ENCODE measurements at places on chromosomes 4 and X.
A peak's percentile ranks its signal among the peaks of the same experiment; 100 is the strongest.

GRCh38 chrX:106672527-106672926 is 54.0 kb upstream of the RNF128 start:
- DNase-seq: no peak

DNA sequence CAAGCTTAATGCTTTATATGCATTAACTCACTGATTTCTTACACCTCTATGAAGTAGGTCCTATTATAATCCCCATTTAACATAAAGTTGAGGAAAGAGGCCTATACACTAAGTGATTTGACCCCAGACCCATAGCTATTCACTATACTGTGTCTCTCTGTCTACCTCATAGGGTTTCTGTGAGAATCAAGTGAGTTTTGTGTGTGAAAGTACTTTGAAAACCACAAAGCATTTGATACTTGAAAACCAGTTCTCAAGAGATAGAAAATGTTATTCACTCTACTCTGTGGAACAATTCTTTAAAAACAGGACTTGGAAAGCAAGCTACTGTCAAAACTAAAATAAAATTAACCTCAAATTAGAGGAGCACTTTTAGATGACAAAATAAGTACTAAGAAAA is 35.0 kb downstream of the SHROOM3 start:
- DNase-seq: no peak

DNA sequence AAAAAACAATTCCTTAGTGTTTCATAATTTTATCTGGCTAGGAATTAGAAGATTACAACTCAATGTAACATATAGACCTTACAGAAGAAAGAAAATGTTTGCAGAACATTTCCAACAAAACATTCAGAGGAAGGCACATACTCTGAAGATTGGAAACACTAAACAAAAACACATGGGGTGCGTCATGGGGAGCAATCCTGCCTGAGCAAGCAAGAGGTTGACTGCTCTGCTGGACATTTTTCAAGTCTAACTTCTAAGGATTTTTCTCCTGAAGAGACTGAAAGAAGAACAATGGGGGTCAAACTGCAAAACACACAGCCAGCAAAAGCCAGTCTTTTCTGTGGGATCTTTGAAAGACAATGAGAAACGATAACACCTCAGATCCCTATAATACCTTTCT is 182.8 kb downstream of the GUCY2F start:
- no peak for DNase-seq

GRCh38 chrX:65706041-65706828 is 38.8 kb downstream of the MSN start:
- DNase-seq: peak; percentile 57

GRCh38 chr4:123386609-123387008 is 10.0 kb upstream of the SPRY1 start:
- DNase-seq: no peak

- DNase-seq: peak; percentile 56
Measured at GRCh38 chr4:118941149-118941548, 52.5 kb downstream of the SYNPO2 start.

DNA sequence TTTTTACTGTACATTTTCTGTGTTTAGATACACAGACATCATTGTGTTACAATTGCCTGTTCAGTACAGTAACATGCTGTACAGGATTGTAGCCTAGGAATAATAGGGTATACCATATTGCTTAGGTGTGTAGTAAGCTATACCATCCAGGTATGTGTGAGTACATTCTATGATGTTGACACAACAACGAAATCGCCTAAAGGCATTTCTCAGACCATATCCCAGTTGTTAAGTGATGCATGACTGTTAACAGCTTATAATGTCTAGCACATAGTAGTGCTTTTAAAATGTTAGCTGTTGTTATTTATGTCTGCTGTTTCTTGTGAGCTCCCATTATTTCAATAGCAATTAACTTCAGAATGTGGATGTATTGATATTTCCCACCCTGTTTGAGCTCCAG is 4.5 kb downstream of the PRRG1 start:
- DNase-seq: no peak

DNA sequence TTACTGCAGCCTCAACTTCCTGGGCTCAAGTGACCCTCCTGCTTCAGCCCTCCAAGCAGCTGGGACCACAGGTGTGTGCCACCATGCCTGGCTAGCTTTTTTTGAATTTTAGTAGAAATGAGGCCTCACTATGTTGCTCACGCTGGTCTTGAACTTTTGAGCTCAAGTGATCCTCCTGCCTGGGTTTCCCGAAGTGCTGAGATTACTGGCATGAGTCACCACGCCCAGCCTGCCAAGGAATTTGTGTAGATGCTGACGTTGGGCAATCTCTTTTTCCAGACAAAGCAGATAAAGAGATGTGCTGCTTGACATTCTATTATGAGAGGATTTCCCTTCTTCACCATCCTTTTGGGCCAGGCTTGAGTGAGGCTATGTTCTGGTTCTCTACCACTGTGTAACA is 254.5 kb upstream of the RPS6KA3 start:
- no peak for DNase-seq

- no peak for DNase-seq
Measured at GRCh38 chr4:89995814-89996213, 101.2 kb downstream of the MMRN1 start.

DNA sequence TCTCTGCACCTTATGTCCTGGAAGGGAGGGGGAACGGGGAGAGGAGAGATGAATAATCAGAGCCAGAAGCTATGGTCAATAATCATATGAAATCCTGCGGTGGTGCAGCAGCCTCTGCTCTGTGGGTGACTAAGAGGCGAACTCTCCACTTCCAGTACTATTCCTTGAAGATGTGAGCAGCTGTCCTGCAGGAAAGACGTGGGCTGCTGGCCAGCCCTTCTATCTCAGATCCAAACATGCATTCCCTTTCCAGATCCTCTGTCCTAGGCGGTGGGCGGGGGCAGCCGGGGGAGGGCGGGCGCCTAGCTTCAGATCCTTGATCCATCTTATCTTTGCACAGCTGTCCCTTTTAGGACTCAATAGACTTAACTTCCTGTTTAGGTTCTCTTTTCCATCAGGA is 34.5 kb downstream of the SPINK2 start:
- no peak for DNase-seq

DNA sequence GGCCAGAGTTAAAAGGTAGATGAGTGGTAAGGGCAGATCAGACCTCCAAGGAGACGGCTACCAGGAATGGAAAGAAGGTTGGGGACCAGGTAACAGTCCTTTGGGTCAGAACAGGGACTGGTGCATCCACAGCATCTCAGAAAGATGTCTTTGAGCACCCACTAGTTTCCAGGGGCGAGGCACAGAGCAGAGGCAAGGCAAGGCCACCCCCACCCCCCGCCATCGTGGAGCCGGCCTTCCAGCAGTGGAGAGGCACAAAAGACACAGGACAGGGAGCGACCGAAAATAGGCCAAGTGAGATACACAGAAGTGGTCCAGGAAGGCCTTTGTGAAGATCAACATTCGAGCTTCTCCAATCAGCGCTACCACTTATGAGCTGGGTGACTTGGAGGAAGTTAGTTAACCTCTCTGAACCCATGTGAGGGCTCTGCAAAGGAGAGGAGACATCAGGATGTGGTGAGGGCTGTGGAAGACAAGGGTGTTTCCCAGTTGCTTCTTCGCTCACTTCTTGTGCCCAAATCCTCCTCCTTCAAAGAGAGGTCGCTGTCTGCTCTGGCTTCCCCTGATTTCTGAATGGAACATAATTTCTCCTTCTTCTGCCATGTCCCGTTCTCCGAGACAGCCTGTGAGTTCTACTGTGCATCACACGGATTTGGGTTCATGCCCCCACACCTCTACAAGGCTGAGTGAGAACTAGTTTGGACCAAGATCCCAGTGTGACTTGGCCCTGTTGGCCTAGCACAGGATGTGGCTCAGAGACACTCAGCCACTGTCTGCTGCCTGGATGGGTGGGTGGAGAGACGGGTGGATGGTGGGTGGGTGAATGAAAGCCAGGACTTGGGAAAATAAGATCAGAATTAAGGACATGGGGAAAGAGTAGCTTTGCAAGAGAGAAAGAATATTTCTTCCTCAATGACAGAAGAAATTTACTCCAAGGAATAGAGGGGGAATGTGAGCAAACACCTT is 16.7 kb upstream of the MSX1 start:
- no peak for DNase-seq

DNA sequence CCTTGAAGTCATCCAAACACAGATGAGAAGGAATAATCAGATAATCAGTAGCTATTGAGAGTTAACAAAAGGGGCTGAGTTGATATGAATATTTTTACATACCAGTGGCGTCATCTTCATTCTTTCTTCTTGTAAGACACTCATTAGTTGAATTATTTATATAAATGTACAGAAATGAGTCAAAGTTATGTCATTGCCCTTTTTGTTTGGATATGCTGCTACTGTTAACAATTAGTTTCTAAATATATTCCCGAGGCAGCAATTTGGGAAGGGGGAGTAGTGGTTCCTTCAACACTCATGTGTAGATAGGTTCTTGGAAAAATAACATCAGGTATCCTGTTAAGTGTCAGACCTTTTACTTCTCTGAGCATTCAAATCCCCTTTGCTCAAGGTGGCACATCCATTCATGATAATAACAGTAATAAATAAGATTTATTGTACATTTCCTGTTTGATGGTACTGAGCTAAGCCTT is 436.6 kb downstream of the SPRY1 start:
- DNase-seq: no peak

- DNase-seq: no peak
Measured at GRCh38 chr4:8538703-8539567, 41.3 kb upstream of the GPR78 start.

DNA sequence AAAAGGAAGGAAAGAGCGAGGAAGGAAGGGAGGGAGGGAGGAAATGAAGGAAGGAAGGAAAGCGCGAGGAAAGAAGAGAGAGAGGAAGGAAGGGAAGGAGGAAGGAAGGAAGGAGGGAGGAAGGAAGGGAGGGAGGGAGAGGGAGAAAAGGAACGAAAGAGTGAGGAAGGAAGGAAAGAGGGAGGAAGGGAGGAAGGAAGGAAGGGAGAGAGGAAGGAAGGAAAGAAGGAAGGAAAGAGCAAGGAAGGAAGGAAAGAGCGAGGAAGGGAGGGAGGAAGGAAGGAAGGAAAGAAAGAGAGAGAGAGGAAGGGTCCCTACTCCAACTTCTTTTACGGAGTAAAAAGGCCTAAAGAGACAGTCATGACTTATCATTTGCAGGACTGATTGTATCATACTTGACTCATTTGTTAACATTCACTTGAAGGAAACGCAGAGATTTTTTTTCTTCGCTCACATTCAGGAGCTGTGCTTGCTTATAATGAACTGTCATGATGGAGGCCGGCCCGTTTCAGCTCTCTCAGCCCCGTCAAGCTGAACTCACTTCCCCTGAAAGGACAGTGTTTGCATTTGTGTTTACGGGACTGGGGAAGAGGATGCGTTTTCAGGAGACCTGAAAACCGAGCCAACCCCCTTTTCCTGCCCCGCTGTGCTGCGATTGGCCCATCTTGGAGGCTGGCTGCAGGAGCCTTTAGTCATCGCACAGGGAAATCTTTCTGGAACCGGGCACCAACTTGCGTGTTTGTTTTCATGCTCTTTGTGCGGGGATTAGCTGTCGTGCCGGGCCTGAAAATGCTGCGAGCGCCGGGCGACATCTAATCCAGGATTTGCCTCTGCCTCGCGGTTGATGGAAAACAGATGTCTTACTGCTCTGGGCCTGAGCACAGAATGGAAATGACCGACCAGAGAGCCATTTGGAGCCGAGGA is 17.8 kb downstream of the TRIM2 start:
- no peak for DNase-seq

GRCh38 chrX:129565046-129565650 is 25.1 kb downstream of the OCRL start:
- no peak for DNase-seq

GRCh38 chr4:87100168-87100567 is 120.2 kb downstream of the KLHL8 start:
- DNase-seq: no peak

DNA sequence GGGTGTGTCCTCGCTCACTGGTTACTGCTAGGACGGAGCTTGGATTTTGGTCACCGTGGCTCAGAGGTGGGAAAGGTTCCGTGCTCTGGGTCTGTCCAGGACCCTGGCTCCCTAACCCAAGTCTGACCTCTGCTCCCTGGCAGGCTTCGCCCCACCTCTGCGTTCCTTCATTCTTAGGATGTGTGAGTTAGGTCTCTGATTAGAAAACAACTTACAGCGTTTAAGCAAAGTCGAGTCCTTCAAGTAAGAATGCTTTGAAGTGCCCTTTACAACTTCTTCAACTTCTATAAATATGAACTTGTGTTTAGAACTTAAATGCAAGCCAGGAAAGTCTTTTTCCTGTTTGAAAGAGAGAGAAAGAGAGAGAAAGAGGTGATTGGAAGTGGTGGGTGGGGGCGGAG is 891 bp downstream of the TLR2 start:
- no peak for DNase-seq

- DNase-seq: no peak
Measured at GRCh38 chr4:138659812-138660316, 355.7 kb upstream of the NOCT start.

DNA sequence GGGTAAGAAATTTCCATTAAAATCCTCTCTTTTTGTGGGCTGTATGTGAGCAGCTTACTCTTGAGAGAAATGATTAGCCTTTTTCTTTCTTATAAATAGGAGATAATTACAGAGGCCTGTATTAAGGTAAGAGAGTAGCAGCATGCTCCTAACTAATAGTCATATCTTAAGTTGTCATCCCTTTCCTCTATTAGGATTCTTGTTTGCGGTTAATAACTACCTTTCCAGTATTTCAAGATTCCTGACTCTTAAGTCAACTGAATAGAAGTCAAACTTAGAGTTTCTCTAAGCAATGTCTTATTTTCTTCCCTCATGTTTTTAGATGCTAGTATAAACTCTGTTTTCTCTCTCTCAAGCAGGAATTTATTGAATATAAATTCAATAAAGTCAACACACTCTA is 139.9 kb upstream of the GPRIN3 start:
- no peak for DNase-seq

DNA sequence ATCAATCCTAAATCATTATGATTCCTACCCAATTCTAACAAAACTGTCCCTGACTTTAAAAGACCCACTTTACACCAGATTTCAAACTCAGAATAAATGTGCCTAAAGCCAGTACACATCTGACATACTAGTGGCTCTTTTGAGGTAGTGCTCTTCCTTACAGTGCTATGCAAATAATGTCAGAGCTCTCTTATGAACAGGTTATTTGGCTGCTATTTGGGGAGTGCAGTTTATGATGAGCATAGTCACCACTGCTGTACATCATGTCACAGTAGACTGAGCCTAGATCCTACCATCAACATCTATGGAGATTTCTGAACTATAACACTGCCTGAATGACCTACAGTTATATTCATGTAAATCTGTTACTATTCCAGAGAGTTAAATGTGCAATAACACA is 50.4 kb upstream of the PAGE5 start:
- DNase-seq: no peak

GRCh38 chr4:8772499-8773123 is 99.0 kb downstream of the HMX1 start:
- DNase-seq: peak; percentile 75

GRCh38 chr4:75254745-75255144 is 259.5 kb downstream of the RCHY1 start:
- DNase-seq: no peak

- no peak for DNase-seq
Measured at GRCh38 chrX:136168929-136169735, 21.8 kb downstream of the FHL1 start.
